A549 treated with CpdA at 1 μM for 4 hours (cell line): ENCODE measurements at places on chromosomes 2 and 18. TPM values are rescaled to one million over a fixed set of nuclear protein-coding genes. Genes with fewer than 3 reads are reported as not detected.

Gene ATP6V1B1
- 1.5 to 2.5 TPM (median 2.4 TPM) in 4 of 5 replicates, not detected in the other for total RNA-seq

Gene PRPF40A
- 64.8 to 93.4 TPM (median 85.7 TPM) in 5 replicates for total RNA-seq

Gene RAPGEF4
- total RNA-seq: 0.14 to 0.31 TPM (median 0.15 TPM) in 5 replicates

Gene DOCK10
- 43.4 to 56.2 TPM (median 46.6 TPM) in 5 replicates for total RNA-seq

Gene RGPD3
- 0.15 to 0.22 TPM (median 0.19 TPM) in 5 replicates for total RNA-seq

Gene DES
- 0.05 to 0.17 TPM in 2 of 5 replicates, not detected in the others for total RNA-seq

Gene GALNT14
- 47.6 to 55.5 TPM (median 52.7 TPM) in 5 replicates for total RNA-seq

Gene CTAGE1
- total RNA-seq: not detected in 5 replicates

Gene CFC1
- not detected in 5 replicates for total RNA-seq

Gene DSG1
- total RNA-seq: not detected in 5 replicates

Gene ALKAL2
- total RNA-seq: not detected in 5 replicates

Gene RMDN2
- total RNA-seq: 4.2 to 6.2 TPM (median 5.3 TPM) in 5 replicates

Gene TSPYL6
- total RNA-seq: not detected in 5 replicates

Gene GCKR
- total RNA-seq: 0.15 to 0.91 TPM (median 0.33 TPM) in 5 replicates

Gene NEURL3
- total RNA-seq: 1.3 to 2.9 TPM (median 1.7 TPM) in 5 replicates

Gene PTPN4
- total RNA-seq: 16.2 to 33.2 TPM (median 17.6 TPM) in 5 replicates

Gene KCNG3
- total RNA-seq: 0.59 to 0.98 TPM (median 0.86 TPM) in 5 replicates

Gene LYPD1
- total RNA-seq: 12.3 to 20.8 TPM (median 17.7 TPM) in 5 replicates

Gene PLGLB2
- total RNA-seq: 0.14 to 0.41 TPM (median 0.29 TPM) in 4 of 5 replicates, not detected in the other

Gene PPIL3
- total RNA-seq: 23.4 to 32.4 TPM (median 26.2 TPM) in 5 replicates

Gene LHCGR
- total RNA-seq: not detected in 5 replicates

Gene SCN7A
- total RNA-seq: not detected in 5 replicates

Gene SOX11
- total RNA-seq: not detected in 5 replicates

Gene CCDC74B
- total RNA-seq: 5.0 to 7.5 TPM (median 5.8 TPM) in 5 replicates

Gene NTSR2
- 0.05 TPM in 1 of 5 replicates, not detected in the others for total RNA-seq

Gene RBMS1
- total RNA-seq: 51.0 to 60.5 TPM (median 58.5 TPM) in 5 replicates
